ENCODE measurements at places on chromosomes 6 and 20. TPM values are rescaled to one million over a fixed set of nuclear protein-coding genes. Genes with fewer than 3 reads are reported as not detected.
A peak's percentile ranks its signal among the peaks of the same experiment; 100 is the strongest.

DNA sequence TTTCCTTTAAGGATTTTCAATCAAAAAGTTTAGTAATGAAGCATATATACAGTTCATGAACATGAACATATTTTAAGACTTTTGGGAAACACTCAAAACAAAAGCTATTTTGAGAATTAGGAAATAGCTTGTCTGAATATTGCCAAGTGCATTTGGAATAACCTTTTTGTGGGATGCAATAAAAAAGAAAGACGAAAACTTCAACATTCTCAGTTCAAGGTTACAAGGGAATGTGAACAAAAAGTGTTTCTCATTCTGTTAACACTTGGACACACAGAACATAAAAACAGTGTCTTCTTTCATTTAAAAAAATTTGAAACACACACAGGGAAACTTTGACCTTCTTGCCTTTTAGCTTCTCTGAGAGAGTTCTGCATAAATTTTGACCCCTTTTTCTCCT is 72.7 kb upstream of the TCF21 start:
- DNase-seq = no peak

GRCh38 chr20:9021216-9021615 is 47.7 kb upstream of the PLCB4 start:
- DNase-seq = no peak

GRCh38 chr6:169808608-169808967 is 57.2 kb downstream of the ERMARD start:
- DNase-seq = peak; percentile 3

GRCh38 chr6:22219925-22220324 is 76.9 kb downstream of the PRL start:
- no peak for DNase-seq

TRIM15 gene
- 0.63 TPM for total RNA-seq

CLPSL1 gene
- total RNA-seq = not detected

CST7 gene
- total RNA-seq = 81.8 TPM

HSD17B8 gene
- total RNA-seq = 36.1 TPM

All from activated CD4-positive, alpha-beta memory T cell treated with anti-CD3 and anti-CD28 coated beads for 36 hours (primary cell).